Pulmonary artery endothelial cell (primary cell): ENCODE measurements at places on chromosomes 16 and 17. TPM values are rescaled to one million over a fixed set of nuclear protein-coding genes. Genes with fewer than 3 reads are reported as not detected.

GRCh38 chr16:26993511-26993910, 73.2 kb upstream of the C16orf82 start:
- DNase-seq, result no peak

- no peak for DNase-seq
Observed at GRCh38 chr16:2899564-2900072, 12.1 kb upstream of the FLYWCH1 start.

GRCh38 chr16:79379095-79379494, 221.4 kb downstream of the MAF start:
- DNase-seq, result no peak

DNA sequence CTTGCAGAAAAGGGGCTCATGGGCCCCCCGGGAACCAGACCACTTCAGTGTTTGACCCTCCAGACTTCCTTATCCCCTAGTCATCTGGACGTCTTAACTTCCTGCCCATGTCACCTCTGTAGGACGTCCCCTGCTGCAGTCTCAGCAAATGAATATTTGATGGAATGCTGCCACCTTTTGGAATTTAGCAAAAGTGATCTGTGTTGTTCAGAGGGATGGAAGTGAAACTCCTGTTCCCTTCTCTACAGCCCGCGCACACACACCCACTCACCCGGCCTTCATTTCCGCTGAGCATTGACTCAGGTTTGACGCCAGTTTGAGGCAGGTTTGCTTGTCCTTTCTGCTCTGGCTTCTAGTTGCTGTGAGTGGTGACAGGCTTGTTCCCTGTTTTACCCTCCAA, 507.2 kb upstream of the EEF2KMT start:
- DNase-seq, result no peak

The SPNS2 gene
- total RNA-seq, result 6.2 and 6.8 TPM in 2 replicates
